ENCODE measurements at places on chromosomes 11 and 22.

GRCh38 chr11:81005595-81005994 is 1564.8 kb upstream of the TENM4 start:
- peak; percentile 15 for DNase-seq

GRCh38 chr11:88231894-88232482 is 56.7 kb upstream of the RAB38 start:
- no peak for DNase-seq

DNA sequence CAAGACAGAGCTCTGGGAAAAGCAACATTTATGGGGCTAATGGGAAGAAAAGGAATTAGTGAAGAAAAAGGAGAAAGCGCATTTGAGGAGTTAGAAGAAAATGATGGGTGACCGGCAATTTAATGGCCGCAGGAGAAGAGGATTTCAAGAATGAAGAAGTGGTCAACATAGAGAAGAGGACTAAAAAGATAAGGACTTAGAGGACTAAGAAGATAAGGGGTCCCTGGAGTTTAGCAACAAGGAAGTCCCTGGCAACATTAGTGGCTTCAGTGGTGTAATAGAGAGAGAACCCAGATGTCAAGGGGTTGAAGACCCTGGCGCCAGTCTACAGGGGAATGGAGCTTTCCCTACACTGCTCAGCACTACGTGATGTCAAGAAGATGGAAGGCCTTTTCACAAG is 32.3 kb downstream of the WEE1 start:
- no peak for DNase-seq

DNA sequence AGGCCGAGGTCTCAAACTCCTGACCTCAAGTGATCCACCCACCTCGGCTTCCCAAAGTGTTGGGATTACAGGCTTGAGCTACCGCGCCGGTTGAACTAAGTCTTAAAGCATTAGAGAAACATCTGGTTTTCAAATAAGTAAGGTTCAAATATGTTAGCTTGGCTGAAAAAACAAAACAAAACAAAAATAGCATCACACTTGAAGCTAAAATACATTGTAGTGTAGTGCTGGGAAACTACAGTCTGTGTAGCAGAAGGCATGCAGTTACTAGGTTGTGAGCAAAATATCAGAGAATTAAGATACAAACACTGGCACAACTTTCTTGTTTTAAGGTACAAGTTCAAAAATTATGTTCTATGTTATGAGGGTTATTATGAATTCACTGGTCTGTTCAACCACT is 224.8 kb upstream of the CHORDC1 start:
- no peak for DNase-seq

- peak; percentile 25 for DNase-seq
Observed at GRCh38 chr22:24289114-24289513, 18.5 kb downstream of the SPECC1L start.

GRCh38 chr22:29503811-29504372 is 23.9 kb downstream of the NEFH start:
- peak; percentile 48 for DNase-seq

- no peak for DNase-seq
Observed at GRCh38 chr11:2187280-2187707, 15.7 kb upstream of the TH start.

DNA sequence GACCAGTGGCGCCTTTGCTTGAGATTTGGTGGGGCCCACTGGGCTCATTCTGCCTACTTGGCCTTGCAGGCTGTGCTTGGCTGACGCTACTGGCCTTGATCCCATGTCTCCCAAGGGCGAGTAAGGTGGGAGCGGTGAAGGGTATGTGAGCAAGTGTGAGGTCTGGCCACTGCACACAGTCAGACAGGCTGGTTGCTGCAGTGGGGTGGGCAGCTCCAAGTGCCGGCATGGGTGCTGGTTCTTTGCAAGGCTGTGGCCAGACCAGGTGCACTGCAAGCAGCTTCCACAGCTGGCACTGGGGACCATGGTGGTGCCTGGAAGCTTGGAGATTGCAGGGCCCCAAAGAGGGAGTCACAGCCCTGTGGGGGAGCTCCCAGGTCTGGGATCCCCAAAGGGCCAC is 33.4 kb upstream of the OR10G7 start:
- DNase-seq, result no peak

- DNase-seq, result no peak
Observed at GRCh38 chr11:16632295-16633200, 105.9 kb upstream of the C11orf58 start.

- DNase-seq, result no peak
Observed at GRCh38 chr22:50529416-50529896, 356 bp downstream of the TYMP start.

GRCh38 chr22:31742115-31742514 is 7.8 kb downstream of the PRR14L start:
- DNase-seq, result no peak

GRCh38 chr11:60145677-60146076 is 37.2 kb downstream of the MS4A6A start:
- DNase-seq, result no peak

DNA sequence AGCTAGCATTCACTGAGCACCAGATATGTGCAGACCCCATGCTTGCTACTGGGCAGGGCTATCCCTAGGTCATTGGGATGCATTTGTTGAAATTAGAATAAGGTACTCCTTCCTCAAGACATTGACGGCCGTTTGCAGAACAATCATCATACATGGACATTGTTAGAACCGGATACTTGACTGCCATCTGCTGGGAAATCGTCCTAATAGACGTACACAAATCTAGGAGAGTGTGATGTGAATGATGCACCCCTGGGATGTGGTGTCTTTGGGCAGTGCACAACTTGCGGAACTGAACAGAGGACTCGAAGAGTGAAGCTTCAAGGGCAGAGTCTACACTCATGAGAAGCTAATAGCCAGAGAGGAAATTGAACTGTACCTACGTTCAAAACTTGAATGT is 35.9 kb downstream of the MYO18B start:
- no peak for DNase-seq

DNA sequence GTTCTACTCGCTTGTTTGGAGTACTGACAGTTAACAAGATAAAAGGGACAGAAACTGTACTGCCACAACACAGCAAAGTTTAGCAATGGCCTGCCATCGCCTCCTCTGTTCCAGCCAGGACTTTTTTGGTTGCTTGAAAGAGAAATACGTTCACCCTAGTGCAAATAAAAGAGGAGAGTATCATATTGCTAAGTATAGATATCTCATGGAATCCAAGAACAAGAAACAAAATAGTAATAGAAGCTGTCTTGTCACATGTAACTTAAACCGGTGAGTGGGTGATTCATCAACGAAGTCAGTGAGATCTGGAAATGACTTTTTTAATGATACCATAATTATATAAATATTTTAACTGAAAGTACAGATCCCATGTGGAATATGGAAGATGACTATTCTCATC is 35.4 kb downstream of the SLC1A2 start:
- no peak for DNase-seq

DNA sequence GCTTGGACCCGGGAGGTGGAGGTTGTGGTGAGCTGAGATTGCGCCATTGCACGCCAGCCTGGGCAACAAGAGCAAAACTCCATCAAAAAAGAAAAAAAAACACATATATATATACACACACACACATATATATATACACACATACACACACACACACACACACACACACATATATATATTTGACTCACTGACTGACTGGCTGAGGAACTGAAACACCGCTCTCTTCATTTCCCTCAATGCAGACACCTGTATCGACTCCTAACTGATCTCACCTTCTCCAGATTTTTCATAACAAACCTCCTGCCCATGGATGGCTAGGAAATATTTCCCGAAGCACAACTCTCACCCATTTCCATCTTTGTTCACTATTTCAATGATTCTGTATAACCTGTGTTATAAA is 140.7 kb upstream of the ANO3 start:
- DNase-seq, result no peak

GRCh38 chr11:65251476-65251875 is 10.3 kb upstream of the POLA2 start:
- no peak for DNase-seq

- DNase-seq, result no peak
Observed at GRCh38 chr22:37609240-37610152, 862 bp downstream of the GGA1 start.

DNA sequence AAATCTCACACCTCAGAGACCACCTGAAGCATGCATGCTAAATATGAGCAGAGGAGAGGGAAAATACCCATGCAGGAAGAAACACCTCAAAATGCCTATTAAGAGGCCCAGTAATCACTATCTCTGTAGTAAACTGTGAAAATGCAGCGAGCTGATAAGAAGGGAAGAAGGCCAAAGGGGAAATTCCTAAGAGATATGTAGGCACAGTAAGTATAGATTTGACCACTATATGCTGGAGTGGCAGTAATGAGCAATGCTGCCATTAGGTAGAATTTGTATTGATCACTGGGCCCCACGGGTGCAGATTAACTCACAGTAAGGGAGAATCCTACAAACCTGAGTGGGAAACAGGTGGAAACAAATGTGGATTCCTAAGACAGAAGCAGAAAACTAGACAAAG is 1813.1 kb upstream of the RAG2 start:
- no peak for DNase-seq

GRCh38 chr11:70546191-70546940 is 148.0 kb downstream of the CTTN start:
- no peak for DNase-seq

DNA sequence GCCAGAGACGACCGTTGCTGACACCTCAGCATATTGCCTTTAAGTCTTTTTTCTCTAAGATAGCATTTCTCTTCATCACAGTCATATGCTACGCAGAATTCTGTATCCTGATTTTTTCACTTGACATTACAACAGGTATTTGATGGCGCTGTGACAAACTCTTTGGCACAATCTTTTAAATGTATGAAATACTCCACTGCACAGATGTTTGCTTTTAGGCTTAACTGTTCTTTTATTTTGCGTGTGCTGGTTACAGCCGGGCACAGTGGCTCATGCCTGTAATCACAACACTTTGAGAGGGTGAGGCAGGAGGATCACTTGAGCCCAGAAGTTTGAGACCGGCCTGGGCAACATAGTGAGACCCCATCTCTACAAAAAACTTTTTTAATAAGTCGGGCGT is 52.0 kb upstream of the PPP6R3 start:
- DNase-seq, result no peak

GRCh38 chr11:41999066-41999465 is 539.6 kb upstream of the LRRC4C start:
- DNase-seq, result no peak

DNA sequence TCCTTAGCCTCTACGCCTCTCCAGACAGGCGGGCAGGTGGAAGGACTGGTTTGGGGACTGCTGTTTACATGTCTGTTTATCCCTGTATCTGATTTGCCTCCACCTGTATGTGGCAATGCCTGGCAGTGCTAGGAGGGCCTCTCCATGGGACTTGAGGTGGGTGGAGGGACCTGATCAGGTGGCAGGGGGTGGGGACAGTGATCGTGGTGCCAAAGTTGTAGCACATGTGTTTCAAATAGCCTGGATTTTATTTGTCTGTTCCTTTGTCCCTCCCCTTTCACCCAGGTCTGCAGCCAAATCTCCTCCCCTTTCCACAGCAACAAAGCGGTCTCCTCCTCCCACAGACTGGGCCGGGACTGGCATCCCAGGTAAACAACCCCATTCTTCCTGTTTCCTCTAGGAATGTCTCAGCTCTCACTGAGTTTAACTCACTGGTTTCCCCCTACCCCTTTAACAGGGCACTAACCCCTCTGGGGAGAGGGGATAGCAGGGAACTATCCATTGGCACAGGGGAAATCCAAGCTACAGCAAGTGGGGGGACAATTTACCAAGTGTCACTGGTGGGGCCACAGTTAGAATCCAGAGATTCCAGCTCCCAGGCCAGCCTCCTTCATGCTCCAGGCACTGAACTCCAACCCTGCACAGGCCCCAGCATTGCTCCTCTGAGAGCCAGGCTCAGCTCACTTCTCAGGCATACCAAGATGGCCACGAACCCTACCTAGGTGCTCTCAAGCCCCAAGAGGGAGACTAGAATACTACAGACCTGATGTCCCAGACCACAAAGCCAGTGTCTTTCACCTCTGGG is 22.9 kb upstream of the TLCD5 start:
- DNase-seq, result no peak

DNA sequence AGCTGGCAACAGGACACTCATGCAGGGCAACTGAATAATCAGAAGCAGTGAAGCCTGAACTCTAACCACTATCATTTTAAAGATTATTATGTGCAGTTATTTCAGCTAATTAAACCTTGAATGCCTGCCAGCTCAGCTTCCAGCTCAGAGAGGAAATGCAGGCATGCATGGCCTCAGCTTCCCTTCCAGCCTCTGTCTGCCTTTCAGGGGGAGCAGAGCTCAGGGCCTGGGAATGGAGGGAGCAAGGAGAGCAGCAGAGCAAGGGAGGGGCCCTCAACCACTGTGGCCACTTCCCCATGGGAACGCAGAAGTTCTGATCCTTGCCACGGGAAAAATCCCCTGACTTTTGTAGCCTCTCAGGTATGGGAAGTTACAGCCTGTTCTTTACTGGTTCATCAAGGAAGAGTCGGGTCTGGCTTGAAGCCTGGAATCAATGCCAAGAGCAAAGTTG is 32.5 kb upstream of the APLNR start:
- peak; percentile 72 for DNase-seq

- peak; percentile 83 for DNase-seq
Observed at GRCh38 chr11:94283678-94284077, 20.7 kb upstream of the IZUMO1R start.

DNA sequence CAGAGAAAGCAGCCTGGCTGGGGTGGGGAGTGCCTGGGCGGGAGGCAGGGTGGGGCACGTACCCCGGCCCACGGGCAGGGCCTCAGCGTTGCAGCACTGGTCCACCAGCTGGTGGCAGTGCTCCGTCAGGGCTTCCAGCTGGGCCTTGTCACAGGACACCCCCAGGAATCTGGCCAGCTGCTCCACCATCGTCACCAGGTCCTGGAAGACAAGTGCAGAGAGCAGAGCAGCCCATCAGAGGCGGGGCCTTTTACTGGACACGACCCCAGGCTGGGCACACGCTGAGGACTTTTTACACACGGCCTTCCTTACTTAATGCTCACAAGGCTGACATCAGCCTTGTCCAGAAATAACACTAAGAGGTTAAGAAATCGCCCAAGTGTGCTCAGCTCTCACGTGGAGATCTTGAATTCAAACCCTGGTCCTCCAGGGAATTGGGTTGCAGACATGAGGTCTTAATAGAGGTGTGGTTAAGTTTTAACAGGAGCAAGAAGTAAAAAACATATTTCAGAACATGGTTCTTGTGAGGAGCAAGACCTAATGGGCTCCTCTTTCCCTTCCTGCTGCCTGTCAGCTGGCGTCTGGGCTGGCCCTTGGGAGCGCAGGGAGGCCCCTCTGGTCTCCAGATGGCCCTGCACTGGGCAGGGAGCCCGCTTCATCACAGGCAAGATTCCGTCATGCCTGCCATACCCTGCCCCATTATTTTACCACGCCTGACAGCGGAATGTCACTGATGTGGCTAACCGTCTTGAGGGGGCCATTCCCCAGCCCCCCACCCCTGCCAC is 17.1 kb upstream of the EFCAB6 start:
- peak; percentile 61 for DNase-seq

DNA sequence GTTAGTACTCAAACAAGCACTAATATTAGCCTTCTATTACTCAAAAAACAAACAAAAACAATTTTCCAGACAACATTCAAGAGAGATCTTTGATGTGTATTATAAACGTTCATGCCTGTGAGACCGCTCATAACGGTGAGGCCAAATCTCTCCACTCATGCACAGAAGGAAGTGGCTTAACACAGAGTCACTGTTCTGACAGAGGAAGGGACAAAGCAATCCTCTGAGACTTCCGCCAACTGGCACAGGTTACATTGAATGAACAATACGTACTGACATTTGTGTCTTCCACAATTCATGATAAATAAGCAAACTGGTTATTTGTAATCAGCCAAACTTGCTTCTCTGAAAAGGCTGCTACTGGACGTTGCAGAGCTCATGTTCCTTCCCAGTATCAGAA is 30.5 kb downstream of the CHKA start:
- DNase-seq, result no peak

Data from NCI-H446 treated with DMSO at 0.1 percent for 48 hours (cell line).